ENCODE measurements at places on chromosomes 2 and 18. TPM values are rescaled to one million over a fixed set of nuclear protein-coding genes. Genes with fewer than 3 reads are reported as not detected.

- no peak overlapping the region for H3K27ac ChIP-seq
- H3K36me3 ChIP-seq, result no peaks in the 10 kb centered on the region
- no peak overlapping the region for H3K4me3 ChIP-seq
These were observed 480.2 kb upstream of the ACVR2A start for GRCh38 chr2:147364597-147364996.

- no peaks in the 10 kb centered on the region for H3K36me3 ChIP-seq
- no peak overlapping the region for H3K4me3 ChIP-seq
- H3K4me1 ChIP-seq, result peaks cover 64% of the 10 kb centered on the region
- no peaks in the 10 kb centered on the region for H3K27me3 ChIP-seq
- no peak for DNase-seq
- H3K27ac ChIP-seq, result peak overlapping the region; percentile 73
These were observed 89.6 kb upstream of the PPP1CB start for GRCh38 chr2:28662044-28662443.

DNA sequence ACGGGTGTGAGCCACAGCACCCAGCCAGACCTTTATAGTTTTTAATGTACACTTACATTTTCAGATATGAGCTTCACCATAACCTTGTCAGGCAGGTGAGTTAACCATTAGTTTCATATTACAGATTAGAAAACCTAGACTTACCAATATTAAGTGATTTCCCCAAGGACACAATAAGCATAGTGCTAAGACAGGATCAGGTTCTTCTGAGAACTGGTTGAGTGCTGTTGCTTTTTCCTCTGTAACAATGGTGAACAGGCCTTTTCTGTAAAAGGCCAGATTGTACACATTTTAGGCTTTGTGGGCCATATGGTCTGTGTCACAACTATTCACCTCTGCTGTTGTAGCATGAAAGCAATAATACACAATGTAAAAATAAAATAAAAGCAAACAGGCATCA lies 332.0 kb downstream of the PIK3C3 start:
- no peak overlapping the region for H3K27ac ChIP-seq
- H3K36me3 ChIP-seq, result no peaks in the 10 kb centered on the region
- H3K4me1 ChIP-seq, result no peaks in the 10 kb centered on the region

DNA sequence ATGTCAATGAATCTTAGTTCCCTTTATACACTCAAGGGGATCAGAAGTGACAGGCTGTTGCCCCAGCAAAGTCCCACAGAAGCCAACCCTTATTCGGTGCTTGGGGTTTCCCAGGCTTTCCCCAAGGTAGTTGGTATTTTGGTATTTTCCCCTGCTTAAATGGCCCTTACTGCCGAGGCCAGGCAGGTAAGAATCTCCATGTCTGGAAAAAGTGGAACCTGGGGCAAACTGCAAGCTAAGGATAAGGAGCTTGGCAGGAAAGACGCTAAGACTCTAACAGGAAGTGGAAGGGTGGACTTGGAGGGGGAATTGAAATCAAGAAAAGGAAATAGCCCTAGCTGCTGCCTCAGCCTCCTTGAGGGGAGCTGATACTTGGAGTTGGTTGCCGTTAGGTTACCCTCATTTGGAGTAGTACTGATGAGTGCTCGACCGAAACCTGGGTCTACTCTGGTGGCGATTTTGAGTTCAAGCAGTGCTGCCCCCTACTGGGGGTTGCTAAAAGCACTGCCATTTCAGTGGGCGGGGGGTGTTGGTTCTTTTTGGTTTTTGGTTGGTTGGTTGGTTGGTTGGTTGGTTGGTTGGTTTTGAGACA lies 3.3 kb upstream of the GPBAR1 start:
- DNase-seq, result no peak
- H3K36me3 ChIP-seq, result peaks cover 26% of the 10 kb centered on the region
- H3K27ac ChIP-seq, result no peak overlapping the region
- H3K4me1 ChIP-seq, result peaks cover 24% of the 10 kb centered on the region
- H3K4me3 ChIP-seq, result no peak overlapping the region

Gene REG3G
- total RNA-seq, result not detected

DNA sequence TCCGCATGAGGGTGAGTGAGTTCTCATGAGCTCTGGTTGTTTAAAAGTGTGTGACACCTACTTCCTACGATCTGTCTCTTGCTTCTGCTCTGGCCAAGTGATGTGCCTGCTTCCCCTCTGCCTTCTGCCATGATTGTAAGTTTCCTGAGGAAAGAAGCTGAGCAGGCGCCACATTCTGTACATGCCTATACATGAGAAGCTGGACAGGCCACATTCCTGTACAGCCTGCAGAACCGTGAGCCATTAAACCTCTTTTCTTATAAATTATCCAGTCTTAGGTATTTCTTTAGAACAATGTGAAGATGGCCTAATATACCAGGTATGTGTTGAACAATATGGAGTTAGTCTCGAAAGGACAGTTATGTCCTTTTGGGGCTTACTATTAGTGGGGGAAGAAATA lies 281.0 kb downstream of the ALK start:
- H3K4me3 ChIP-seq, result no peak overlapping the region
- peaks cover 3% of the 10 kb centered on the region for H3K27me3 ChIP-seq

- no peak for DNase-seq
- no peaks in the 10 kb centered on the region for H3K36me3 ChIP-seq
- peaks cover 45% of the 10 kb centered on the region for H3K4me1 ChIP-seq
- H3K4me3 ChIP-seq, result no peak overlapping the region
- H3K27ac ChIP-seq, result no peak overlapping the region
- no peaks in the 10 kb centered on the region for H3K27me3 ChIP-seq
These were observed 24.9 kb downstream of the CERS6 start for GRCh38 chr2:168480825-168481585.

GRCh38 chr18:63820694-63821093 lies 45.5 kb downstream of the SERPINB7 start:
- H3K27ac ChIP-seq, result no peak overlapping the region
- H3K4me3 ChIP-seq, result no peak overlapping the region
- peaks cover 5% of the 10 kb centered on the region for H3K27me3 ChIP-seq
- no peaks in the 10 kb centered on the region for H3K36me3 ChIP-seq
- no peaks in the 10 kb centered on the region for H3K4me1 ChIP-seq
- no peak for DNase-seq

DNA sequence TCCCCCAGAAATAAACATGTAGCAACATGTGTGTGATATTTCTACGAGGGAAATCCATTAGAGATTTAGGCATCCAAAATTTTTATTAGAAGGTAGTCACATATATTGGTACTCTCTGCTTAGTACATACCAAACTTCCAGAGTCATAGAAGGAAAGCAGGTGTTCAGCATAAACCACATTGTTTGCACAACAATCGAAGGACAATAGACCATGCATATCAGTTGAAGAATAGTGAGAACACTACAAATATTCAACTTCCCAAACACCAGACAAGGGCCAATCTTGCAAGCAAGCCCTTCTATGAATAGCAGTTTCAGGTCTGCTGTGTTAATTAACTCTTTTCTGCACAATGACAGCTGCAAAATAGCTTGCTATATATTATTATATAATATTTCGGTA lies 702.2 kb downstream of the ERBB4 start:
- H3K4me3 ChIP-seq, result no peak overlapping the region
- no peak for DNase-seq
- H3K4me1 ChIP-seq, result peaks cover 2% of the 10 kb centered on the region

Gene CCDC85A
- total RNA-seq, result 1.5 TPM

GRCh38 chr2:69376403-69376802 lies 10.6 kb downstream of the GFPT1 start:
- H3K27ac ChIP-seq, result peak overlapping the region; percentile 50
- H3K4me3 ChIP-seq, result no peak overlapping the region
- peaks cover 19% of the 10 kb centered on the region for H3K4me1 ChIP-seq
- H3K27me3 ChIP-seq, result no peaks in the 10 kb centered on the region
- no peak for DNase-seq

Gene RBFA
- 26.2 TPM for total RNA-seq

- H3K4me3 ChIP-seq, result no peak overlapping the region
- no peaks in the 10 kb centered on the region for H3K36me3 ChIP-seq
- no peak for DNase-seq
- H3K27ac ChIP-seq, result no peak overlapping the region
- H3K27me3 ChIP-seq, result no peaks in the 10 kb centered on the region
These were observed 52.6 kb downstream of the BCL11A start for GRCh38 chr2:60500861-60501260.

Gene PSMA8
- not detected for total RNA-seq

Gene PRSS56
- not detected for total RNA-seq

Gene SDC1
- 11.6 TPM for total RNA-seq

- H3K27ac ChIP-seq, result no peak overlapping the region
- DNase-seq, result no peak
- no peaks in the 10 kb centered on the region for H3K27me3 ChIP-seq
- no peak overlapping the region for H3K4me3 ChIP-seq
- no peaks in the 10 kb centered on the region for H3K36me3 ChIP-seq
- peaks cover 12% of the 10 kb centered on the region for H3K4me1 ChIP-seq
These were observed 306.6 kb upstream of the VWC2L start for GRCh38 chr2:214104219-214104618.

GRCh38 chr2:239465017-239466001 lies 64.5 kb upstream of the HDAC4 start:
- peaks cover 13% of the 10 kb centered on the region for H3K4me1 ChIP-seq
- H3K27ac ChIP-seq, result peak overlapping the region; percentile 64
- no peaks in the 10 kb centered on the region for H3K36me3 ChIP-seq
- no peaks in the 10 kb centered on the region for H3K27me3 ChIP-seq

DNA sequence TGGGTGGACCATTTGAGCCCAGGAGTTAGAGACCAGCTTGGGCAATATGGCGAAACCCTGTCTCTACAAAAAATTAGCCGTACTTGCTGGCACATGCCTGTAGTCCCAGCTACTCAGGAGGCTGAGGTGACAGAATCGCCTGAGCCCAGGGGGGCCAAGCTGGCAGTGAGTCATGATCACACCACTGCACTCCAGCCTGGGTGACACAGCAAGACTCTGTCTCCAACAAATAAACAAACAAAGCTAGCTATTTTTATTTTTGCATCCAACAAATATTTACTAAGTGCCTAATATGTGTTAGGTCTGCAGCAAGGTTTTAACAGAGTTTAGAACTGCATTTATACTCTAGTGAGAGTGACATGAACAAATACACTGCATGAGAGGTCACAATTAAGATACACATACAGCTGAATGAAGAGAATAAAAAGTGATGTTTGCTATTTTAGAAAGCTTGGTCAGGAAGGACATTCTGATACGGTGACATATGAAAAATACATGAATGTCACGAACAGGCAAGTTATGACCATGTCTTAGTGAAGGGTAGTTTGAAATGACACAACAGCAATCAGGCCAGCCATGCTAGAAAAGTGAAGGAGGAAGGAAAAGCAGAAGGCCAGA lies 83.2 kb upstream of the FRZB start:
- H3K36me3 ChIP-seq, result peaks cover 41% of the 10 kb centered on the region
- H3K27me3 ChIP-seq, result no peaks in the 10 kb centered on the region
- H3K4me1 ChIP-seq, result peaks cover 25% of the 10 kb centered on the region
- no peak for DNase-seq

- H3K4me1 ChIP-seq, result no peaks in the 10 kb centered on the region
- no peak overlapping the region for H3K4me3 ChIP-seq
- DNase-seq, result no peak
- H3K27ac ChIP-seq, result no peak overlapping the region
These were observed 35.3 kb downstream of the COL6A3 start for GRCh38 chr2:237378650-237379049.

GRCh38 chr18:3262234-3263131 lies 550 bp downstream of the MYL12B start:
- H3K36me3 ChIP-seq, result peaks cover 16% of the 10 kb centered on the region
- H3K27me3 ChIP-seq, result no peaks in the 10 kb centered on the region
- H3K4me3 ChIP-seq, result peak overlapping the region; percentile 91
- H3K4me1 ChIP-seq, result peaks cover 64% of the 10 kb centered on the region
- H3K27ac ChIP-seq, result peak overlapping the region; percentile 83

Gene YIPF4
- total RNA-seq, result 73.5 TPM

DNA sequence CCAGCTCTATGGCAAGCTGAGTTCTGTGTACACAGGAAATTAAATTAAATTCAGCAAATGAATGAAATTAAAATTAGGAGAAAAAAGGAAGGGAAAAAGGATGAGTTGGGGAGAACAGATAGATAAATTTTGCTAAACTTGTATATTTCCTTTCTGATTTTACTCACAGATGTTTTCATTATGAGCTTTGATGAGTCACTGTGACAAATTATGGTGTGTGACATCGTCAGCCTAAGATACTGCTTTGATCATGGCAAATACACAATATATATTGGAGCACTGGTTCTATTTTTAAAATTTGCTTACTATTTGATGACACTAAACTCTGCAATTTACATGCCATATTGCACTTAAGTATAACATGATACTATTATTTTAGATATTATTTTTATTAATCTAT lies 464.6 kb upstream of the SPHKAP start:
- no peak overlapping the region for H3K4me3 ChIP-seq
- no peaks in the 10 kb centered on the region for H3K36me3 ChIP-seq
- no peaks in the 10 kb centered on the region for H3K4me1 ChIP-seq
- no peaks in the 10 kb centered on the region for H3K27me3 ChIP-seq

Gene B3GNT2
- 8.9 TPM for total RNA-seq

DNA sequence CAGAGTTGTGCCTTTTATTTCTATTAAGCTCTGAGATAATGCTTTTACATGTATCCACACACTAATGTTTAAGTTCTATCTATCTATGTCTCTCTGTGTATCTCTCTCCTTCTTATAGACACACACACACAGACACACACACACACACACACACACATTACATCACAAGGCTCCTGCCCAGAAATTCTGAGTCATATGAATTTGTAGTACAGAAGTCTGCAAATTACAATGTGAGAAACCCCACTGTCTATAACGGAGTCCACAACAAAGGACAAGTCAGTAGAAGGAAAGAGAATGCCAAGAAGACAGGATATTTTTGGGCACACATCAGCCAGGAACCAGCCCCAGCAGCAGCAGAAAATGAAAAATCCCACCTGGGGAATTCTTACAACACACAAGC lies 142.4 kb downstream of the EN1 start:
- H3K36me3 ChIP-seq, result no peaks in the 10 kb centered on the region
- DNase-seq, result no peak
- peaks cover 2% of the 10 kb centered on the region for H3K27me3 ChIP-seq
- no peak overlapping the region for H3K27ac ChIP-seq
- H3K4me1 ChIP-seq, result no peaks in the 10 kb centered on the region

DNA sequence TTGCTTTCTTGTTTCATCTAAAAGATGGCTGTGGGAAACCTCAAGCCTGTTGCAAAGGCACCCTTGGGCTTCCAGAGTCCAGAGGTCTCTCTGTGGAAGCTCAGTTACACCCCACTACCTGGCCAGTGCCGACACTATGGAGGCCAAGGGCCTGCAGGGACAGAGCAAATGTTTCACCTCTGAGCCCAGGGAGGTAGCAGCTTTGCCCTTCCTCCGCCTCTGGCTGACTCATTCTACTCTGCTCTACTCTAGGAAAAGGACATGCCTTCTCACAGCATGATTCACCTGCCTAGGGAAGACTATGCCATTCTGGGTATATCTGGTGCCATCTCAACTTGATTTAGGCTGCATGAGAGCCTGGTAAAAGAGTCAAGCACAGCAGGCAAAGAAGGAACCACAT lies 12.2 kb downstream of the MYOM1 start:
- peaks cover 3% of the 10 kb centered on the region for H3K36me3 ChIP-seq
- no peak for DNase-seq
- H3K4me1 ChIP-seq, result peaks cover 21% of the 10 kb centered on the region
- H3K4me3 ChIP-seq, result no peak overlapping the region
- H3K27ac ChIP-seq, result no peak overlapping the region
